Lower lobe of right lung (tissue), 2 donors: ENCODE measurements at places on chromosomes 11 and 22. TPM values are rescaled to one million over a fixed set of nuclear protein-coding genes. Genes with fewer than 3 reads are reported as not detected.
A peak's percentile ranks its signal among the peaks of the same experiment; 100 is the strongest.

DNA sequence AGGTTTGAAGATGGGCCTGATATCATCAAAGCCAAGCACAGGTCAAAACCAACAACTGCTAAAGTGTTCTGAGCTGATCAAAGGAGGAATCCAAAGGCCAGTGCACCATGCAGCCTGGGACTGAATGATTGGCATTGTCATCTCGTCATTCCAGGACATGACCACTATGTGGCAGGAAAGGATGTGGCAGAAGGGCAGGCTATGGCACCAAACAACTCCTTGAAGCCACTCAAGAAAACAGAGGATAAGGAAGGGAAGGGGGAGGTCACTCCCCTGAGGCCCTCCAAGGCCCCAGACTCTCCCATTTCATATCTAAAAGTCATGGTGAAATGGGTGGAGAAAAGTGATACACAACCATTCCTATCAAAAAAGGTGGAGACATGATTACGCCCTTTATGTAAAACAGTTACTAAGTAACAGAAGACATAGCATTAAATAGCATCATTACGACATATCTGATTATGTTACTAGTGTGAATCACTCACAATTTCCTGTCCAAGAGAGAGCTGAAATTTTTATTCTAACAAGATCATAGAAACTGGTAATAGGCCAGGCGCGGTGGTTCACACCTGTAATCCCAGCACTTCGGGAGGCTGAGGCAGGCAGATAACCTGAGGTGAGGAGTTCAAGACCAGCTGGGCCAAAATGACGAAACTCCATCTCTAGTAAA is 49.3 kb downstream of the AHNAK start:
- DNase-seq: no peak

DNA sequence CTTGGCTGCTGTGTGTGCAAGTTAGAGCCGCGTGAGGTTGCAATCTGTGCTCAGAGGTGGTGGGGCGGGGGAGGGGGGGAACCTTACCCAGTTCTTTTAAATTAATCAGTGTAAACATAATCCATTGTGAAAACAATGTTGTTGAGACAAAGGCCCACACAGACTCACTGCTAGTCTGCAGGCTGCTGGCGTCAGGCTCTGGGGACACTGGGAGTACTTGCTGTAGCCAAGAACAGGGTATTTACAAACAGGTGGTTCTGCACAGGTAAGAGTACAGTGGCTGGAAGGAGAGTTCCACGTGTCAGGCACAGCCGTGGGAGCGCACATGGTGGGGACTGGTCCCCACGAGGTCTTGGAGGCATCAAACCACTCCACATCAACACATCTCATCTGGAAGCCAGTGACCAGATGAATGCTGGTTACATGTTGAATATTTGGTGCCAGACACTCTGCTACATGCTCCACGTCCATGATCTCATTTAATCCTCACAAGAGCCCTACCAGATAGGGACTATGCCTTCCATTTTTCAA is 27.4 kb downstream of the SCUBE1 start:
- no peak for DNase-seq

DNA sequence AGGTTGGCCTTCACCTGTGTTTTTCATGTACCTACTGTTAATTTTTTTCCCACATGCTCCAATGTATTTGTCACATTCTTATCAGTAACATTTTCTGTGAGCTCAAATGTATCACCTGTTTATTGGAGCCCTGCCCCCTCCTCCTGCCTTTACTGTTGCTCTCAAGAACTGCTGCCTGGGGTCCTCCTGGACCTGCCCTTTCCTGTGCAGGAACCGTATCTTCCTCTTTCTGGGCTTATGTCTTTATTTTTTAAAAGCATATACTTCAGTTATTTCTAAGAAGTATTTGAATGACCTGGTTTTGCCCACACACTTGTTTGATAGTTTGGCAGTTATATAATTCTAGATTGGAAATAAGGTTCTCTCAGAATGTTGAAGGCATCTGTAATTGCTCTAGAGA is 5.9 kb downstream of the FAM118B start:
- DNase-seq: no peak

- DNase-seq: no peak
These were observed 115.8 kb upstream of the NECTIN1 start for GRCh38 chr11:119844808-119845207.

- DNase-seq: no peak
These were observed 46.5 kb downstream of the SEZ6L start for GRCh38 chr22:26215736-26216135.

GRCh38 chr22:37533995-37534394 is 14.8 kb upstream of the CARD10 start:
- DNase-seq: no peak

- no peak for DNase-seq
These were observed 12.8 kb downstream of the P2RY2 start for GRCh38 chr11:73230931-73231330.

DNA sequence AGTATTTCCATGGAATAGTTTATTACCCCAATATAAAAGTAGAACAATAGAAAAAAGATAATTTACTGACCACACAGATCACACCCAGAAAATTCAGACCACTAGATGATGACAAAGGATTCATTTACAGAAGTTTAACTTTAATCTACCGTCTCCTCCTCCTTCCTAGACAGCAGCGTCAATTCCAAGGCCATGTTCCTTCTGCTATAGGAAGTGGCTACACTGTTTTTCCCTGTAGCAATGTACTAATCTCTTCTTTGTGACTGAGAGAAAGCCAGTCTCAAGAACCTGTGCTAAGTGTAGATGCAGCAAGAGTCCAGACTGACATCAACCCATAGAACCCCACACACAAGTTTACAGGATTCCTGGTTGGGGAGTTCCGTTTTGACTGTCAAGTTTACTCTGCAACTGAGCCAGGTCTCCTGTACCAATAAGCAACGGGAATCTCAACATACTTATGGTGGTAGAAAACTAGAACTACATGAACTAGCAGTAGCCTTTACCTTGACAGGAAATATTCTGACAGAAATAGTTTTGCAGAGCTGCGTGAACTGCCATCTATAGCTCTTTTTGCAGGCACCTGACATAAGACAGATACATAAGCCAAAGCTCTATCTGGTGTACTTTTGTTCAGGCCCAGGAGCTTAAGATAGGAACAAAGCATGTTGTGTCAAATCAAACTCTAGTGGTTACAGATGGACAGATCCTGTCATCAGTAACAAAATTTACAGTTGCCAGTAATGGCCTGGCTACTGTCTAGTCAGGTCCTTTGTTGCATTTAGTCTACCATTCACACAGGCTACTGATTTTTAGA is 42.9 kb downstream of the MRTFA start:
- no peak for DNase-seq

GRCh38 chr22:22546490-22546889 is 12.6 kb downstream of the PRAME start:
- no peak for DNase-seq

APOL1 gene
- 85.8 TPM for total RNA-seq

DNA sequence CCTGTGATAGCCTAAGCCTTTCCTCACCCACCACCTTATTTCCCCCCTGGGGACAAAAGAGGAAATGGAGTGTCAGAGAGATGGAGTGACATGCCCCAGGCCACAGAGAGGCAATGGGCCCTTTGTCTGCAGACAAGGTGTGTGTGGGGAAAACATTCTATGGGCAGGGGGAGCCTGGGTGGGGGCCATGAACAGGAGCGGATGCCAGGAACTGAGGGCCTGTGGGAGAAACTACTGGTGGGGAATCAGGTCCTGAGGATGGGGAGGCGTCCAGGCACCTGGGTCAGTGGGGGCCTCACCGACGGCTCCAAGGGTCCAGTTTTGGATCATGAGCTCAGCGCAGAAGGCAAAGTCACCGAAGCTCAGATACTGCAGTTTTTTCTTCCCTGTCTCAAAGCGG is 3.0 kb downstream of the FIBP start:
- peak; percentile 40 for DNase-seq

GRCh38 chr11:4164884-4165590 is 70.4 kb downstream of the RRM1 start:
- no peak for DNase-seq

PCF11 gene
- total RNA-seq: 58.6 TPM

PKNOX2 gene
- 14.4 TPM for total RNA-seq

DNA sequence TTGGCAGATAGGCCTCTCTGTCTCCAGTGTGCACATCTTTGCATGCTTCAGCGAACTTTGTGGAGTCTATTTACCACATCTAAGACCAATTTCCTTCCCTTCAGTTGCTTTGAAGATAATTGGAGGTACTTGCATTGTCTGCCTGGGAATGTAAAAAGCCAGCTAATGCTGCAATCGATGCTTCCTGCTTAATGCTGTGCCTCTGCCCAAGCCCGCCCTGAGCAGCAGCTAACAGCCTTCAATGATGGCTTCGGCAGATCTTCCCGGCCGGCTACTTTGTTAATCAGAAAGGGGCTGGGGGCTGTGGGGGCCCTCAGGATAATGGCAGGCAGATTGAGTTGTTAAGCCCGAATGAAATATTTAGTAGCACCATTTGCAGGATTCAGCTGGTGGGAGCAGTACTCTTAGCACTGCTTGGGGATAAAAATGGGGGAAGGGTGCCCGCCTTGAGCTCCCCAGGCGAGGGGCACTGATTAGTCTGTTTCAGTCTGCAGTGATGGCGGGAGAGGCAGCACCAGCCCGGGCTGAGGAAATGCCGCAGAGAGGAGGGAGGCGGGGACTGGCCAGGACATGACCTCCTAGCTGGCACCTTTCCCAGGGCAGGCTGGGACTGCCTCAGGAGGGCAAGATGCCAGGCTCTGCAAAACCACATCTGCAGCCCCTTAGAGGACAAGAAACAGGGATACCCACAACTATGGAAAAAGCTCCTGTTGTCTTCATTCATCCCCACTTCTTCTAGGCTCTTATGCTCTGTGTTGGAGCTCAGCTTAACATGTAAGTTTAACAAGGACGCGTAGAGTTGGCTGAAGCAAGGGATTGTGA is 460.0 kb downstream of the BUD13 start:
- DNase-seq: peak; percentile 89

GRCh38 chr11:66172146-66172545 is 96.3 kb upstream of the RAB1B start:
- DNase-seq: no peak

GRCh38 chr11:127986073-127986472 is 601.3 kb downstream of the ETS1 start:
- no peak for DNase-seq

DNA sequence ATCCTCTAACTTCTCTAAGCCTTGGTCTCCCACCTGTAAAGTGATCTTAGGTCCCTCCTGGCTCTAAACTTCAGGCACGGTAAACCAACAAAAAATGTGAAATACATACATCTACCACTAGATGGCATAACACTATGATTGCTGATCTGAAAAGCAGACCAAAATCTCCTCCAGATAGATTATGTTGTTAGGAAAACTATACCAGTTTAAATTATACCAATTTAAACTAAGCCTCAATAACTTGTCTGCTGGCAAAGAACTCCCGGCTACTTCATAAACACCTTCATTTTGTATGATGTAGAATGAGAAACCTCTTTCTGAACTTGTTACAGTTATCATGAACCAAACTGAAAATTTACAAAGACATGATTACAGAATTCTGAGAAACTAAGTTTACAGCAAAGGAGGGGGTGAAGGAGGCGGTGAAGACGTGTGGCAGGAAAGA is 85.9 kb downstream of the SBF2 start:
- no peak for DNase-seq

- no peak for DNase-seq
These were observed 8.4 kb upstream of the C11orf91 start for GRCh38 chr11:33708985-33709384.

GRCh38 chr11:50192743-50193142 is 160.1 kb downstream of the OR4C45 start:
- DNase-seq: no peak

CALCA gene
- total RNA-seq: not detected

DNA sequence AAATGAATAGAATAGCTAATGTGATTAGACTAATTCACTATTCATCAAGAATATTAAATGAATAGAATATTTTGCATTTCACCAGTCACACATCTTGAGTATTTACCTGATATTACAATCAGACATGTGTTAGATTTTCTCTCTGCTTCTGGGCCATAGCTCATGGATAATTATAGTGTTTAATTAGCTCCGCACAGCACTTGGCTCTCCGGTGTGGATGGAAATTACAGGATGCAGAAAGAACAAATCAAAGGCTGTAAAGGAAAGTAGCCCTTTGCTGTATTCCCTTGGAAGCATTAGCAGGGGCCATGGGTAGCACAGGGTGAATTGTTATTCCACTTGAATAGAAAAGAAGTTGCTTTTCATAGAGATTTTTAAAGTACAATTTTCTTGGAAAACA is 320.3 kb upstream of the SORL1-AS1 start:
- no peak for DNase-seq

DEAF1 gene
- 32.0 TPM for total RNA-seq

- DNase-seq: no peak
These were observed 44.9 kb downstream of the AAMDC start for GRCh38 chr11:77865805-77866204.
